ENCODE measurements at places on chromosomes 7 and 10.
A peak's percentile ranks its signal among the peaks of the same experiment; 100 is the strongest.

GRCh38 chr10:77164616-77165311 is 472.8 kb downstream of the KCNMA1 start:
- DNase-seq: peak; percentile 82

- no peak for DNase-seq
Observed at GRCh38 chr7:142795339-142795863, 24.6 kb downstream of the PRSS2 start.

DNA sequence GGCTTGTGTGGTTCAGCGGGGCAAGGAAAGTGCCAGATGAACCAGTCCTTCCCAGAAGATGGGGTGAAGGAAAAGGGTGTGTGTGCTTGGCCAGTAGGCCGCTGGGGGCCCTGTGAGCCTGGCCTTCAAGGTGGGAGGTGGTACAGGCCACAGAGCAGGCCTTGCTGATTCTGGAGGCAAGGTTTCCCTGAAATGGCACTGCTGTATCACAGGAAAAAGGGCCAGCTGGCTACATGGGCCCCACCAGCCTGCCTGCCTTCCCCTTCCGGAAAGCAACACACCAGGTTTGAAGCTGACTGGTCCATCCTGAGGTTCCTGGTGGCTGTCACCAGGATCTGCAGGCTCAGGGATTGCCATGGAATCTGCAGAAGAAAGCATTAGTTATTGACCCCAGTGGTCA is 12.5 kb downstream of the MMRN2 start:
- no peak for DNase-seq

- DNase-seq: peak; percentile 78
Observed at GRCh38 chr10:58704226-58704625, 191.6 kb downstream of the BICC1 start.

DNA sequence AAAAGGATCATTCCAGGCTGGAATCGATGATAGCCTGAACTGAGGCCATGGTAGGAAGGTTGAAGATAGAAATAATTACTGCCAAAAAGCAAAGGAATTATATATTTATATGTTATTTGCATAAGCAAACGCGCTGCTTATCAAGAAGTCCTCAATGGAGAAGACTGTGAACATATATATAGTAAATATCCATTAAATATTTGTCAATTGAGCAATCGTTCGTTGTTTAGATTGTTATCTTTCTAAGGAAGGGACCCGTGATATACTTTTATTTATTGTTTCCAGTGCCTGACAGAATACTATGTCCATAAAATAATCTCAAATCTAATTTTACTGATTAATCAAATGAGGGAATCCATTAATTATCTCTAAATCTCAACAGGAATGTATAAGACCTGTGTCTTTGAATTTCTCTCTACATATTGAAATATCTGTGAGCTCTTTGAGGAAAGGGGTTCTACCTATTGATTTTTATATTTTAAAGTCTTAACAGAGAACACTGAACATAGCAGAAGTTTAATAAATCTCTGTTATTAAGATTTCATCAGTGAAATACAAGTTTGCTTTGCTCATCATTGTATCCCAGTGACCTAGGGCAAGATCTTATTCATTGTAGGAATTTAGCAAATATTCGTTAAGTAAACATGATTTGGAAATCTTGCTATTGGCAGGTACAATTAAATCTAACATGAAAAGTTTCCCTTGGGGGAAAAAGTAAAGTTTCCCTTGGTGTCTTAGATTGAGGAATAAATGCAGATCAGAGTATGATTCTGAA is 12.0 kb upstream of the HERC4 start:
- DNase-seq: no peak

DNA sequence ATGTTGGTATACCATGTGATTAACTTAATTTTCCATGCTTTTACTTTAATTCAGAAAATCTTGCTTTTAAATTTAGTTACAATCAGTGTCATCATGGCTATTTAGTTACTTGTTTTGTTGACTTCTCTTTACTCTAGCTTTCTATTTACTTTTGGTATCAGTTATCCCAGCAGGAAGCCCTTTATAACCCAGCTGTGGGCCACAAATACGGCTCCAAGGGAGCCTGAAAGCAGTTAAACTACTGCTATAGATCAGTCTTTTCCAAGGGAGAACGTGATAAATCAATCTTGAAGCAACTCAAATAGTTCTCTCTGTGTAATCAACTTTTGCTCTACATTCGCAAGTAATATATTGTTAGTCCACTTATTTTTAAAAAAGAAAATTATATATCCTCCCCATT is 287.4 kb downstream of the CACNA2D1 start:
- DNase-seq: no peak

- DNase-seq: peak; percentile 89
Observed at GRCh38 chr10:126569513-126570244, 100.8 kb downstream of the C10orf90 start.

- DNase-seq: no peak
Observed at GRCh38 chr7:2087744-2088143, 145.0 kb downstream of the MAD1L1 start.

GRCh38 chr10:95413588-95413987 is 122.8 kb upstream of the PDLIM1 start:
- no peak for DNase-seq

DNA sequence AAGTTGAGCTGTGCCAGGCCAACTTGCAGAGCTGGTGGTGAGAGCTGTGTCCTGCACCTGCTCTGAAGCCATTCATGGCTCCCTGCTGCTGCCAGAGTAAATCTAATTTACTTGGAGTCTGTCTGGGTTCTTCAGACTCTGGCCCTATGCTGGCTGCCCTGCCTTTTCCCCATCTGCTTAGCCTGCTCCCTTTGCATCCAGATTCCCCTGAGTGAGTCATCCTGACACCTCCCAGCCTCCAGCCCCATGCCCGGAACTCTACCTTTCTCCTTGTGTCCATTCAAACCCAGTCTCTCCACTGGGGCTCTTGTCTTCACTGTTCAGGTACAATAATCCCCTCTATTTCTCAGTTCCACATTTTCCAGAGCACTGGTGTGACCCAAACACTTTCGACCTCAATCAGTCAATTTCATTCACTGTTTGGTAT is 434.4 kb upstream of the ZMIZ1 start:
- peak; percentile 36 for DNase-seq

- DNase-seq: no peak
Observed at GRCh38 chr10:51144161-51144781, 70.0 kb downstream of the PRKG1 start.

DNA sequence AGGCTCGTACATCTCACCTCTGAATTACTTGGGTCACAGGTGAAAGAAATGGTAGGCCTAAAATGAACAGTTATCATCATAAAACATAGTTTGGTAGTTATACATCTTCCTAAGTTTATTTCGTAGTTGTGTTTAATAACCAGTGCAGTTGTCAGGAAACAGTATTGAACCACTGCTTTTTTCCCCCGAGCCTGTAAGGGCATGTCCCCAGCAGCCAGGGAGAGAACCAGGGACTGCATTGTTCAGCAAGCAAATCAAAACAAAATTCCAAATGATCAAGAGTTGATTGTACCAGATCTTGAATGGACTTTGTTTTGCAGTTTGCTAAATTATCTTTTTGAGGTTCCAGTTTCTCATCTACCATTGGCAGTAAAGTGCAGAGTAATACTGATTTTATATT is 2.4 kb downstream of the EIF4H start:
- DNase-seq: no peak

DNA sequence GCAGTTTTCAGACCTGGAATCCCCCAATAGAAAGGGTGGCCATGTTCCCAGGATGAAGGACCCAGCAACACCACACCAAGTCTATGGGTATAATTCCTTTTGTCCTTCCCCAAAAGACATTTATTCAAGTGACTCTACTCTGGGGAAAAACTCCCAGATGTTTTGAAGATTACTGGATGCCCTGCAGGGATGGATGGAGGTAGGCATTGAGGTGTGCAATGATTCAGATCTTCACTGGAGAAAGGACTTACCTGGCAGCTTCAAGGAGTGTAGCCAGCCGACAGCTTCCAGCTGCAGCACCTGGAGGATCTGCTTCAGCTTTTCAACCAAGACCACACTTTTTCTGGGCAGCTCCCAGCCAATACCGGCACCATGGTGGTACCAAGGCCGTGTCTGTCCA is 172.0 kb downstream of the BAMBI start:
- no peak for DNase-seq

- no peak for DNase-seq
Observed at GRCh38 chr7:91292506-91292905, 28.3 kb downstream of the FZD1 start.

- peak; percentile 22 for DNase-seq
Observed at GRCh38 chr10:119005362-119006043, 24.0 kb upstream of the NANOS1 start.

Data from fibroblast of skin of right biceps (primary cell).